ENCODE measurements at places on chromosomes 4 and X.

GRCh38 chr4:153293742-153294057 is 50.8 kb upstream of the MND1 start:
- DNase-seq: no peak

- DNase-seq: no peak
These were observed 1029.5 kb upstream of the INTU start for GRCh38 chr4:126603210-126603609.

DNA sequence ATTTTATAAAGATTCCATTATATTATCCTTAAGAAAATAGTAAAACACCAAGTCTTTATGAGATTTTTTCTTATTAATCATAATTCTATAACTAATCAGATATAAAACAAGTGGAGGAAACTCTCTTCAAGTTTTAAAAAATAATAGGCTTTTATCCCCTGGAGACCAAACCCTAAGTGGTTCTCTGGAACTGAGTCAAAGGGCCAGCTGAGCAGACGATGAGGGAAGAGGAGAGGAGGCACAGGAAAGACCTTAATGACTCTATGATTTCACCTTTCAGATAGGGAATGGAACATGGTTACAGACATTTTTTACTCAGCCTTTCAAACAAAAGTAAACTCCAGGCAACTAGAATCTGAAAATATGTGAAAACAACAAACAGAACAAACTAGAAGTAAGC is 201.8 kb downstream of the SLC39A8 start:
- DNase-seq: no peak

- no peak for DNase-seq
These were observed 22.1 kb downstream of the STAP1 start for GRCh38 chr4:67580577-67580976.

GRCh38 chrX:39874202-39874816 is 223.4 kb downstream of the BCOR start:
- DNase-seq: no peak

All from effector CD4-positive, alpha-beta T cell (primary cell).